NCI-H2029 (cell line): ENCODE measurements at places on chromosomes 12 and 14.

- DNase-seq: peak; percentile 77
Measured at GRCh38 chr12:49538510-49539403, at the start of gene KCNH3. Gene KCNH3 (plus strand): TSS chr12:49539030. CDS start chr12:49539417, 387 bp downstream.

DNA sequence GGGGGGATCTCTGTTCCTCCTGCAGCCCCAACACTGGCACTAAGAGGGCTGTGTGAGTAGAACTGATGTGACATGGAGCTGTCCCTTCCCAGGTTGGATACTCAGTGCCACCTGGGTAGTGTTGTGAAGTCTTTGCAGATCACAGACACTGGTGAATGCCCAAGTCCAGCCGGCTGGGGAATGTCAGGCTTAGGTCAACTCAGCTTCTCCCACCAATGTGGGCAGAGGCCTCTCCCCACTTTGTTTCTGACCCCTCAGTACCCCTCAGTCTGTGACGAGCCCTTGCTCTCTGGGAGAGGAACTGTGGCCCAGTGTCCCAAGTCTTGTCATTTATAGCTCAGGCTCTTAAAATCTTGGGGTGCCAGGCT lies 11.3 kb downstream of the SLC25A29 start:
- no peak for DNase-seq

DNA sequence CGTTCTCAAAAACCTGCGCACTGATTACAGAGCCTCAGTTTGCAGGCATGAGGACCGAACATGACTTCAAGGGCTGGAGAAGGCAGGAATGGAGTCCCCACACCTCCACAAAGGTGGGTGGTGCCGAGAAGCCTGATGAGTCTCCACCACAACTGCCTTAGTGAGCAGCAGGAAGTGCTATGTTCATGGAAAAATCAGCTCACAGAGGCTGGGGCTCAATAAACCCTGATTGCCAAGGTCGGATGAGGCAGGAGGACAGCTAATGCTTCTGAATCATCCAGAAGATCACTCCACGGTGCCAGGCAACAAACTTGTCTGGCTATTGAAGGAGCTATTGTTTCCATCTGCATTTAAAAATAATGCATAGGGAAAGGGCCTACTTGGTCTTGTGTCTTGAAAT lies 31.1 kb downstream of the APPL2 start:
- DNase-seq: no peak

DNA sequence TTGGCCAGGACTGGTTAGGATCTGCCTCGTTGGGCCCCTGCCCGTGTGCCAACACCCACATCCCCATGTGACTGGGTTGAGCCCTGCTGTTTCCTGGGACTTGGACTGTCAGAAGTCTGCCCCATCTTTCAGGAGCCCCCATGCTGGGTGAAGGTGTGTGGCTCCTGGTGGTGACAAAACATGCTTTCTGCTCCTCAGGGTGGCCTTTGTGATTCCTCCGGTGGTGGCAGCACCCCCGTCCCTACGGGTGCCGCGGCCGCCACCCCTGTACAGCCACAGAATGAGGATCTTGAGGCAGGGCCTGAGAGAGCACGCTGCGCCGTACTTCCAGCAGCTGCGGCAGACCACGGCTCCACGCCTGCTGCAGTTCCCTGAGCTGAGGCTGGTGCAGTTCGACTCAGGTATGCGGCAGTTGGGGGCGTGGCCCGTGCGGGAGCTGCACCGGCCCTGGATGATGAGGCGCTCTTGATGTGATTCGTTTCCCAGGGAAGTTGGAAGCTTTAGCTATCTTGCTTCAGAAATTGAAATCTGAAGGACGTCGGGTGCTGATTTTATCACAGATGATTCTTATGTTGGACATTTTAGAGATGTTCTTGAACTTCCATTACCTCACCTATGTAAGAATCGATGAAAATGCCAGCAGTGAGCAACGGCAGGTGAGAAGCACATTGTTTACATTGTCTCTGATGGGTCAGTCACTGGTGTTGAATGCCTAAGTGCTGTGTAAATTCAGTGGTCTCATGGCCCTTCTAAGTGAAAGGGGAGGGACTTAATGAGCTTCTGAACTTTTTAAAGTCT lies 80.0 kb downstream of the EP400 start:
- DNase-seq: no peak

- DNase-seq: no peak
Measured at GRCh38 chr12:9864913-9865675, 4.1 kb downstream of the CLEC2B start.

GRCh38 chr12:88371416-88372183 lies 208.7 kb downstream of the KITLG start:
- DNase-seq: no peak

DNA sequence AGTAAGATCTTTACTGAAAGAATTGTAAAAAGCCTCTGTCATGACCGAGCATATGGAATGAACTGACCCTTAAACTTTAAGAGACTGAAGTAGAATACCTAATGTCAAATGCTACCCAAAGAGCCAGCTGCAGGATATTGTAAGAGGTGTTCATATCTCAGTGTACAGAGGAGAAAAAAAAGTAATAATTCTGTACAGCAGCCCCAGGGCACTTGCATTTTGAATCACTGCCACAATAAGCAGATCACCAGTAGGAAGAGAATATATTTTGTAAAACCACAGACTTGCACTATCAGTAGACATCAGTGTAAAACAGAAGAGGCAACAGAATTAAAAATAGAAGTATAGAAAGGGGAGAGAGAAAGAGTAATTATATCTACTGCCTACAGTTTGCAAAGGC lies 162.6 kb downstream of the PPFIA2 start:
- DNase-seq: no peak

GRCh38 chr14:99476864-99477263 lies 3.8 kb downstream of the SETD3 start:
- DNase-seq: no peak

GRCh38 chr12:103590271-103590670 lies 3.2 kb downstream of the STAB2 start:
- no peak for DNase-seq

DNA sequence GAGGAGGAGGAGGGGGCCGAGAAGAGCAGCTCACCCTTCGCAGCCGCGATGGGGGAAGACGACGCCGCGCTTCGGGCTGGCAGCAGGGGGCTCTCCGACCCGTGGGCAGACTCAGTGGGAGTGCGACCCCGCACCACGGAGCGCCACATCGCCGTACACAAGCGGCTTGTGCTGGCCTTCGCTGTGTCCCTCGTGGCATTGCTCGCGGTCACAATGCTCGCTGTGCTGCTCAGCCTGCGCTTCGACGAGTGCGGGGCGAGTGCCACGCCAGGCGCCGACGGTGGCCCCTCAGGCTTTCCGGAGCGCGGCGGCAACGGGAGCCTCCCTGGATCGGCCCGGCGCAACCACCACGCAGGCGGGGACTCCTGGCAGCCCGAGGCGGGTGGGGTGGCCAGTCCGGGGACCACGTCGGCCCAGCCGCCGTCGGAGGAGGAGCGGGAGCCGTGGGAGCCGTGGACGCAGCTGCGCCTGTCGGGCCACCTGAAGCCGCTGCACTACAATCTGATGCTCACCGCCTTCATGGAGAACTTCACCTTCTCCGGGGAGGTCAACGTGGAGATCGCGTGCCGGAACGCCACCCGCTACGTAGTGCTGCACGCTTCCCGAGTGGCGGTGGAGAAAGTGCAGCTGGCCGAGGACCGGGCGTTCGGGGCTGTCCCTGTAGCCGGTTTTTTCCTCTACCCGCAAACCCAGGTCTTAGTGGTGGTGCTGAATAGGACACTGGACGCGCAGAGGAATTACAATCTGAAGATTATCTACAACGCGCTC lies 745 bp downstream of the TRHDE start:
- DNase-seq: no peak

GRCh38 chr12:94100990-94101737 lies 47.2 kb upstream of the PLXNC1 start:
- DNase-seq: peak; percentile 20

DNA sequence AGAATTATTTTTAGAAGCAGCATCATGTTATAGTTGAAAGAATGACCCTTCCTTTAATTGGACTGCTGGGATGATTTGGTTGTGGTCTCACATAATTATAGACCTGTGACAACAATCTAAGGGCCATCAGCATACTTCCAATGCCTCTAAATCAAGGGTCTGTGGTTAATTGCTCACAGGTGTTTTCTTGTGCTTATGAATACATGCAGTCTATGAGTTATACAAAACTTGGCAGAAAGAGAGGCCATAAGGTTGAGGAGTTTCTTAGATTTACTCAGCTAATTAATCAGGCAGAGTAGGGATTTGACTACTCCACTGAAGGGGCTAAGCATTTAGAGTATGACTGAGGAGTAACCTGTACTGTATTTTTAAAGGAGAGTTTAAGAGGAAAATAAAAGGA lies 37.0 kb upstream of the FRMD6 start:
- DNase-seq: no peak

GRCh38 chr12:71195338-71195896 lies 37.6 kb upstream of the TSPAN8 start:
- peak; percentile 39 for DNase-seq

- DNase-seq: peak; percentile 82
Measured at GRCh38 chr12:104285740-104286515, 17.6 kb upstream of the EID3 start.

- no peak for DNase-seq
Measured at GRCh38 chr14:49640540-49641417, 5.7 kb upstream of the DNAAF2 start.

DNA sequence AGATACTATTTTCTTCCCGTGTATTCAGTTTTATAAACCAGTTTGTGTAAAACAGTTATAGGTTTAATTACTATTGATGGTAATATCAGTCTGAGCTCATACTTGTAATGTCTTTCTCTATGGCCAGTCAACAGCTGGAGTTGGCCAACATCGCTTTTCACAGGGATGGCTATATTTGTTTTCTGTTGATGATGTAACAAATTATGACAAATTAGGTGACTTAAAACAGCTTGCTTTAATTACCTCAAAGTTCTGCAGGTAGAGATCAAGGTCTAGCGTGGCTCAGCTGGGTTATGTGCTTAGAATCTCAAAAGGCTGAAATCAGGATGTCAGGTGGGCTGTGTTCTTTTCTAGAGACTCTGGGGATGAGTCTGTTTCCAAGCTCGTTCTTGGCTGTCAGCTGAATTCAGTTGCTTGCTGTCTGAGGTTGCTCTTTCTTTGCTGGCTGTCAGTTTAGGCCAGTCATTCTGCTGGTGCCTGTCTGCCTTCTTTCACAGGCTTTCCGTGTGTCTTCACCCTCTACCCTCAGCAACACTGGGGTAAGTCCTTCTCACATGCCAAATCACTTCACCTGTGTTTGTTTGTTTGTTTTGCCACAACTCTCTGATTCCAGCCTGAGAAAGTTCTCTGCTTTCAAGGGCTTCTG lies 370.2 kb upstream of the E2F7 start:
- no peak for DNase-seq

DNA sequence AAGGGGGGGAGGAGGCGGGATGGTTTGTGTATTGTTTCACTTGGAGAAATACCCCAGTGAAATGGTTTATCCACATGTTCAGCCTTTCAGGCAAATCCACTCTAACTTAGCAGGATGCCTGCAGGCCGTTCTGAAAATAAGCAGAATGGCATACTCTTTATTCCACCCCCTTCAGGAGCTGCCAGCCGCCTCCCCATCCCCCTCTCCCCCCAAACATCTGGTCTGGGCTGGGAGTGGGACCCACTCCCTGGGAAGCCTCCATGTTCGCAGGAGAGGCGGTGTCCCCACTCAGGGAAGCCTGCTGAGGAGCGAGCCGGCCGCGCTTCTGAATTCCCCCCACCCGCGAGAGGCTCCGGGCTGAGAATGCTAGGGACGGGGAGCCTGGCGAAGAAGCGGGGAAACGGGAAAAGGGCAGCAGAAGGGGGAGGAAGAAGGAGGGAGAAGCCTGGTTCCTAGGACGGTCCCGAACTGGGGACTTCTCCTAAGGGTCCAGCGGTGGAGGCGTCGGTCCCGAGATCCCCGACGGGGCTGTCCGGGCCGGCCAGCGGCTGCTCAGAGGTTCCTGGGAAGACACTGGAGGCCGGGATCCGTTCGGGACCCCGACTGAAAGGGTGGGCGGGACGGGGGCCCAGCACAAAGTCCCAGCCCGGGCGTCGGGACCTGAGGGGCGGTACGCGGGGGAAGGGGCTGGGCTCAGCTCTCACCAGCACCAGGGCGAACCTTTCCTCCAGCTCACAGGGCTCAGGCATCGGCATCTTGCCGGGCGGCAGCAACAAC lies 666 bp downstream of the FMNL3 start:
- DNase-seq: no peak

- peak; percentile 44 for DNase-seq
Measured at GRCh38 chr12:101642115-101643067, 47.6 kb downstream of the MYBPC1 start.

- no peak for DNase-seq
Measured at GRCh38 chr12:9372202-9372601, 164.0 kb upstream of the PZP start.

DNA sequence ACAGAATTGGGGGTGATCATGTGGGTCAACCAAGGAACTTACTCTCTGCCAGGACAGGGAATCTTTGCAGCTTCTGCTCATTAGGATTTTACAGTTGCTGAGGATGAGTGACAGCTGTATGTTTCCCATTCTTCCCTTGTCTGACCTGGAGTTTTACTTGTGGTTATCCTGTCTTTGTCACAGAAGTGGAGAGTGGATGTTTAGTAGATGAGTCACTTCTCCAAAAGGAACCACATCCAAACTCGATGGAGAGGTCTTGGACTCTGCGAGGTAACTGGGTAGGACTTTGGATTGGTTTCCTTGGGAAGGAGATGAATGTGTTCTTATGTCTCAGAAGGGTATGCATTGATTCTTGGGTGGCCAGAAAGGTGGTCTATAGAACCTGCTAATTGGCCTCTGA lies 53.8 kb upstream of the USP44 start:
- DNase-seq: no peak

GRCh38 chr12:21615431-21615830 lies 10.8 kb upstream of the GYS2 start:
- no peak for DNase-seq

- no peak for DNase-seq
Measured at GRCh38 chr14:88297306-88297705, 25.8 kb downstream of the KCNK10 start.

- DNase-seq: no peak
Measured at GRCh38 chr12:4046495-4046840, 173.3 kb upstream of the PARP11 start.

DNA sequence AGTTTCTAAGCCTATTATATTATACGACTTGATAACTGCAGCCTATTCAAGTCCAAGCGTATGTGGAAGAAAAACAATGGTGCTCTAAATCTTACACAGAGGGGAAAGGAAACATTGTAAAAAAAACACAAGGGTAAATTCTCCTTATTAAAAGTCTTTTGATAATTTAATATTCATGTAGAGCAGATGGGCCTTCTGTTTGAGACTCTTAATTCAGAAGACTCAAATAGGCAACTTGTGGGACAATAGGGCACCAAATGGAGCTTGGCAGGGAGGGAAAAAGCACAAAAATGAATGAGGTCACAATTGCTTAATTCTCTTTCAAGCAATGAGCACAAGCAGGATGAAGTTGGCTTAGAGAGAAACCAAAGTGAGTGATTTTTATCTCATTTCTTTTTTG lies 159.4 kb downstream of the NELL2 start:
- DNase-seq: no peak
